ENCODE measurements at places on chromosomes 12 and 14.

GRCh38 chr14:33098016-33098415 is 159.3 kb downstream of the NPAS3 start:
- DNase-seq: no peak

DNA sequence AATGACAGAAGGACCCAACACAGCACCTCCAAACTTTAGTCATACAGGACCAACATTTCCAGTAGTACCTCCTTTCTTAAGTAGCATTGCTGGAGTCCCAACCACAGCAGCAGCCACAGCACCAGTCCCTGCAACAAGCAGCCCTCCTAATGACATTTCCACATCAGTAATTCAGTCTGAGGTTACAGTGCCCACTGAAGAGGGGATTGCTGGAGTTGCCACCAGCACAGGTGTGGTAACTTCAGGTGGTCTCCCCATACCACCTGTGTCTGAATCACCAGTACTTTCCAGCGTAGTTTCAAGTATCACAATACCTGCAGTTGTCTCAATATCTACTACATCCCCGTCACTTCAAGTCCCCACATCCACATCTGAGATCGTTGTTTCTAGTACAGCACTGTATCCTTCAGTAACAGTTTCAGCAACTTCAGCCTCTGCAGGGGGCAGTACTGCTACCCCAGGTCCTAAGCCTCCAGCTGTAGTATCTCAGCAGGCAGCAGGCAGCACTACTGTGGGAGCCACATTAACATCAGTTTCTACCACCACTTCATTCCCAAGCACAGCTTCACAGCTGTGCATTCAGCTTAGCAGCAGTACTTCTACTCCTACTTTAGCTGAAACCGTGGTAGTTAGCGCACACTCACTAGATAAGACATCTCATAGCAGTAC is 64.6 kb downstream of the RAD52 start:
- DNase-seq: no peak

DNA sequence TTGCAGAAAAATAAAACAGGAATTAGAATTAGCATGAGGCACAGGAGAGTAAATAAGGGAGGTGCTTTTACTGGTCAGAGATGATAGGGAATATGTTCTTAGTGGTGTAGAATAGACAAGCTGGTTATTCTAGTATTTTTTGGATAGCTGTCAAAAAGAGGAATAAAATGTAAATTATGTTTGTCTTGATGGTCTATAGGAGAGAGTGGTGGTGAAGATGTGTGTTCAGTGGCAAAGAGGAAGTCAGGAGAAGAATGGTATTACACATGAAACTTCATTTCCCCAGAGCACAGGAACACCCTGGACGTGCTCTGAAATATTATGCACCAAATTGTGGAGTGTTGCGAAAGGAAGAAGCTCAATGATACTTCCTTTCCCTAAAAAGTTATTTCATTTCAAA is 27.8 kb downstream of the MUCL1 start:
- no peak for DNase-seq

GRCh38 chr12:124169577-124170284 is 125.2 kb upstream of the RFLNA start:
- no peak for DNase-seq

GRCh38 chr12:45644541-45644940 is 85.0 kb upstream of the ARID2 start:
- DNase-seq: no peak

GRCh38 chr12:32661706-32662105 is 17.4 kb upstream of the DNM1L start:
- no peak for DNase-seq

DNA sequence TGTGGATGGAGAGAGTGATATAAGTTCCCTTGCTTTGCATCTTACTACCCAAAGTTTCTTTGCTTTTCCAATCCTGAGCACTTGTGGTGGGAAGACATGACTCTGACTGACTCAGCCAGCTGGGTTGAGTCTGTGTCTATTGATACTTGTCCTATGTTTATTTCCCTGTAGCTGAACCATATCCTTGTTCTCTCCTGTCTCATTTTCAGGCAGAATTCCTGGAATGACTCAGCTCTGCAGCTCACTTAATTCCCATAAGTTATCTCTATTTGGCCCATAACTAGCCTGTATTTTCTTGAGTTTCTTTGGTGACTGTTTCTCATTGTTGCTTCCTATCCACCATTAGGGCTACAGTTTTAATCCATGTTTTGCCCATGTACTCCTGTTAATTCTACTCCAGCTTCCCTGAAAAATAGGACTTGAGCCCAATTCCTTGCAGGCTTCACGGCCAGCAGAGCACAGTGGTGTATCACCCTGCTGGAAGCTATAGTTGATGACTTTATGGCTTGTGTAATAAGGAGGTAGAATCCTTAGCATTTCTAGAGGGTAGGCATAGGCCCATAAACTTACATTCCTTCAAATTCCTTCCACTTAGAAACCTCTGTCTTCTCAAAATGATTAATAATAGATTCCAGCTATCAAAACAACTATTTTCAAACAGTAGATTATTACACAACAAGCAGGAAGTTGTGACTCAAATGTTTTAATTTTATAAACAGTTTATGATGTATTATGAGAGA is 183.1 kb downstream of the TMTC3 start:
- DNase-seq: no peak

DNA sequence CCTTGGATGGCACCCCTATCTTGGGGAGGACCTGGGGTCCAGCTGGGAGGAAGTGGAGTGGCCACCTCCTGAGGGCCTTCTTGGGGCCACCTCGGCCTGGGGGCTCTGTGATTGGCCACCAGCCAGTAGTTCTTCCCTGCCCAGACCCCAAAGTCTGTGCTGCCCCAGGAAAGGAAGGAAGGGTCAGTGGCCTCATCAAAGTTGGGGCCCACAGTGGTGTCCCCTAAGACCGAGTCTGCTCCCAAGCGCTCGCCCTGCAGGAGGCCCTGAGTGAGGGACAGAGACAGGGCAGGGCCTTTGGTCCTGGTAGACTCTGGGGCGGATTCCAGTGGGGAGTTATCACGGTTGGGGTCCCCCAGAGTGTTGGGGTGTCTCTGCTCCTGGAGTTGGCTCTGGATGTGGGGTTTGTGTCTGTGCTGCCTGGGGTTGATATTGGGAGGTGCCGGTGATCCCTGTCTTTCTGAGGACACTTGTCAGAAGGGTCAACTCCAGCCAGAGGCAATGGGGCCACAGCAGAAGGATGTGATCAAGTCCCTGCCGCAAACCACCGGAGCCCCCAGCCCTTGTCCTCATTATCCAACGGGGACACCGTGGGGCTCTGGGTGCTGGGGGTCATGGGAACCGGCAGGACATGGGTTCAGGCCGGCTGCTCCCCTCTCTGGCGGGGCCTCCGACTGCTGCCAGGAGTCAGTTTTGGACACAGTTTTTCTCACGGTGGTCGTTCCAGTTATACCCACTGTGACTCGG is 364.3 kb downstream of the TMEM121 start:
- DNase-seq: peak; percentile 36

GRCh38 chr12:52539083-52539820 is 13.7 kb downstream of the KRT71 start:
- no peak for DNase-seq

- DNase-seq: no peak
Measured at GRCh38 chr14:75452900-75453816, 25.3 kb downstream of the JDP2 start.

DNA sequence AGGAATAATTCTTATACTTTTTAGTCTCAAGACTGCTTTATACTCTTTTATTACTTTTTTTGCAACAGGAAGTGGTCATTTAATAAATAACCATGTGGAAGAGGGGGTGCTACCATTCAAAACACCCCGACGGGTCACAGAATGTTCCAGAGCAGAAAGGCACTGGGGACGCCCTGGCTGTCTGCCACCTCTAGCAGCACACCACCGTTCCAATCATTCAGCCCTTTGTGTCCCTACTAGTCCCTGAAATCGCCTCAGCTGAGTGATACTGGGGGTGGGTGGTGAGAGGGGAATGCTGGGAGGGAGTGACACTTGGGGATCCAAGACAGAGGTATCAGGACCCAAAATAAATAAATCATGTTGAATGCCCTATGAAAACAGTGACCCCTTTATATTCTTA is 52.4 kb downstream of the MON2 start:
- no peak for DNase-seq

GRCh38 chr14:59175404-59175803 is 13.1 kb upstream of the DAAM1 start:
- DNase-seq: no peak

- DNase-seq: no peak
Measured at GRCh38 chr14:52042371-52043289, 26.2 kb downstream of the NID2 start.

- DNase-seq: peak; percentile 20
Measured at GRCh38 chr12:48818831-48819590, 715 bp downstream of the CACNB3 start.

DNA sequence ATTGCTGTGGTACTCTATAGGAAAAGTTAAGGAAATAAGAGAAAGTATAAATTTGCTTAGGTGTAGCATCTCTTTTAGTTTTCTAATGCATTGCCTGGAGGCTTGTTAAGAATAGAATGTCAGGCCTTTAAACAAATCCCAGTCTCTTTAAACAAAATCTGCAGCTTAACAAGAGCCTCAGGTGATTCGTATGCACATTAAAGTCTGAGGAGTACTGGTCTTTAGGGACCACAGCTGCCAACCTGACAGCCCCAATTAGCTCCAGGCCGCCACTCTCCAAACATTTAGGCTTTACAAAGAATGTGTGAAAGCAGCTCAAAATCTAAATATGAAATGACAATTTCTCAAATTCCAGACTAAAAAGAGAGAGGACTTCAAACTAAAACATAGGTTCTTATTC is 35.7 kb downstream of the PAWR start:
- DNase-seq: no peak

- DNase-seq: no peak
Measured at GRCh38 chr14:59632381-59632780, 55.8 kb upstream of the CCDC175 start.

GRCh38 chr14:99436247-99437180 is 44.1 kb downstream of the SETD3 start:
- no peak for DNase-seq

GRCh38 chr12:1970331-1970900 is 33.8 kb downstream of the DCP1B start:
- DNase-seq: no peak

GRCh38 chr12:107390414-107390813 is 295.2 kb upstream of the PWP1 start:
- no peak for DNase-seq

DNA sequence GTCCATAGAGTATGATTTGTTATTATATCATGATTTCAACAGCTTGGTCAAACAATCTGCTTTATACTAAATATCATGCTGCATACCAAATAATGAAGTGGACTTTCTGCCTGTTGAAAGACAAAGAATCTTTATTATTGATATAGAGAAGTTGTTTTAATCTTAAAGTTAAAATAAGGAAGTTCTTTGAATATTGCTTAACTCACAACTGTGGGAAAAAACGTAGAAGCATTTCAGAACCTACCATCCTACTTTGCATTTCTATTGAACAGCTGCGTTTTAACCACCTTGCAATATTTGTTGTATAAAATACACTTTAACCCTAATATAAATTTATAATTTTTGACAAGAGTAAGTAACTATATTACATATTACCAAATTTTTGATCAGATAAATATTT is 22.9 kb upstream of the ARL1 start:
- DNase-seq: no peak

DNA sequence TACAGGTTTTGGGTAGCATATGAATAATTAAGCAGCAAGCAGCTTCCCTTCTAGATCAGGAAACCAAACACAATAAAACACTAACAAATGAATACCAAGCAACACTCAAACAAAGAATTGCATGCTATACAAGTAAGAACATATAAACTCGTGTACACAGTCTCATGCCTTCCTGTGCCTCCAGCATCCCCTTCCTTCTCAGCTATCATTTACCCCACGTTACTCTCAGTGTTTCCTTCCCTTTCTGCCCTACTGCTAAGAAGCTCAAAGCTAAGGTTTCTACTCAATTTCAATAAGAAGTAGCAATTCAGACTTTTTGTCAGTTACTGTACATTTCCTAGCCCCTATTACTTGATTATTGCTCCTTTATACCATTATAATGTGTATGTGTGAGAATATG is 81.0 kb downstream of the DUSP16 start:
- DNase-seq: no peak

- DNase-seq: no peak
Measured at GRCh38 chr14:68692916-68693771, 99.7 kb downstream of the ZFP36L1 start.

- no peak for DNase-seq
Measured at GRCh38 chr14:59060841-59061240, 127.6 kb upstream of the DAAM1 start.

DNA sequence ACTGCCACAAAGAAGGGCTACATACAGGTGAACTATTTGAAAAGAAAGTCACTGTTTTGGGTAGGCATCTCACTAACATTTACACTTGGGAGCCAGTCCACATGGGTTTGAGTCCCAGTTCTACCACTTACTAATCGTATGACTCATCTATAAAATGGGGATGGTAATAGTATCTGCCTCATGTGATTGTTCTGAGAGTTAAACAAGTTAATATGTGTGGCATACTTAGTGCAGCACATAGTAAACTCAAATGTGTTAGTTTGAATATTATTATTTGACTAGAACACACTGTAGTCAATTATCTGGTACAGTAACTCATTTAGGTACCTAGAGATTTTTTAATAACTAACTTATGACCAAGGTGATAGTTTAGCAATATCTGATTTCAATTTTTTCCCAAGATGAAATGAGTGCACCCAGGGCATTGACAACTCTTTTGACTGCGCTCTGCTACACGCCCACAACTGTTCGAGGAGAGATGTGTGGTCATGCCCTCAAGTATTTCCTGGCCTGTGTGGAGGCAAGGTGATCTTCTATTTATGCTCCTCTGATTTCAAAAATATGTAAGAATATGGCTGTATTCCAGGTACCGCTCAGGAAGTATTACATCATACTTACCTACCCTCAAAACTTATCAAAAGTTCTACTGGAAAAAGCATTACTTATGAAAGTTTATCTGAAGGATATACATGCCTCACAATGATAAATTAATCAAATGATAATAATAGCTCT is 210.6 kb upstream of the EGLN3 start:
- DNase-seq: no peak

DNA sequence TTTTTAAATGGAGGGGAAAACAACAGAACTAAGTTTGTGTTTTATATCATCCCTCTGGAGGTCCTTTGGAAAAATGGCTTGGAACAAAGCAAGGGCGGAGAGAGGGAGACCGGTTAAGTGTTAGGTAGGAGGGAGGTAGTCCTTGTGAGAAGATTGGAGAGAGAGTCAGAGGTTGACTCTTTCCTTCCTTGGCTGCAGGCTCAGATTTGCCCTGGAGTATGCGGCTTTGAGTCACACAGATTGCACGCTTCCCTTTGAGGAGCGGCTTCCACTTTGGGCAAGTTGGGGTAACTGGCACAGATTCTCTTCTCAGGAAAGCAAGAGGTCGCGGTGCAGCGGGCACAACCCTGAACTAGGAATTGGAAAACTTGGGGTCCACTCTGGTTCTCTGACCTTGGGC is 9.9 kb downstream of the SOCS2 start:
- no peak for DNase-seq

- no peak for DNase-seq
Measured at GRCh38 chr12:52715416-52715815, 12.1 kb upstream of the KRT77 start.

- DNase-seq: no peak
Measured at GRCh38 chr14:102164241-102164641, 24.5 kb downstream of the WDR20 start.

Data from Peyer's patch (tissue), 4 donors.